ENCODE measurements at places on chromosomes 1 and 21. TPM values are rescaled to one million over a fixed set of nuclear protein-coding genes. Genes with fewer than 3 reads are reported as not detected.

The LCE3D gene
- total RNA-seq: not detected

The AIRE gene
- not detected for total RNA-seq

The OR2L3 gene
- total RNA-seq: not detected

The OR2L13 gene
- not detected for total RNA-seq

The ZBTB21 gene
- 7.1 TPM for total RNA-seq

The WLS gene
- total RNA-seq: 18.6 TPM

The PRAMEF5 gene
- not detected for total RNA-seq

The HORMAD1 gene
- total RNA-seq: not detected

The CRNN gene
- total RNA-seq: not detected

The PLCH2 gene
- total RNA-seq: not detected

The ETV3L gene
- total RNA-seq: not detected

The SERINC2 gene
- 10.4 TPM for total RNA-seq

The PLPP3 gene
- total RNA-seq: 17.5 TPM

The CA14 gene
- total RNA-seq: not detected

DNA sequence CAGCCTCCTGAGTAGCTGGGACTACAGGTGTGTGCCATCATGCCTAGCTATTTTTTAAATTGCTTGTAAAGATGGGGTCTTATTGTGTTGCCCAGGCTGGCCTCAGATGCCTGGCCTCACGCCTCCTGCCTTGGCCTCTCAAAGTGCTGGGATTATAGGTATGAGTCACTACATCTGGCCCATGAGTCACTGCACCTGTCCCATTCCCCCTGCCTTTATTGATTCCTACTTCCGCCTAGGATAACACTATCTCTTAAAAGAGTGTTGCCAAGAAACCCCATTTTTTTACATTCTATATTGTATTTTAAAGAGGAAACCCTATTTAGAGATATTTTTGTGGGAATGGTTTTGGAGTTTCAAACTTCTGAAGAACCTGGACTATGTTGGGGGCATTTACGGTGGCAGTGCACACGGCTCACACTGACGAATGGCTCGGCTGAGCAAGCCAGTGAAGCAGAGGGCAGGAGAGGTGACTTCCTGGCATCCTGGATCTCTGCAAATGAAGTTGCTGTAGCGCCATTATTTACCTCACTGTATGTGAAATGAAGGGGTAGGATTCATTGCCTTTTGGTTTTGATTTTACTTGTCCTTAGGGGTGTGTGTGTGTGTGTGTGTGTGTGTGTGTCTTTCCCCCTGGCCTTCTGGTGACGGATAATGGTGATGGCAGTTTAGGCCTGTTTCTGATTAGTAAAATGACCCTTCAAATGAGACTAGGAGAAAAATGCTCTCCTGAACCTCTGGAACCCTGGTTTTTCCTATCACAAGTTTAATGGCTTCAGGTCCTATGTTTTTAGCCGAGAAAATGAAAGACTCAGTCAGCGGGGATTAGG lies 22.5 kb downstream of the KIF26B start:
- no peak for DNase-seq

DNA sequence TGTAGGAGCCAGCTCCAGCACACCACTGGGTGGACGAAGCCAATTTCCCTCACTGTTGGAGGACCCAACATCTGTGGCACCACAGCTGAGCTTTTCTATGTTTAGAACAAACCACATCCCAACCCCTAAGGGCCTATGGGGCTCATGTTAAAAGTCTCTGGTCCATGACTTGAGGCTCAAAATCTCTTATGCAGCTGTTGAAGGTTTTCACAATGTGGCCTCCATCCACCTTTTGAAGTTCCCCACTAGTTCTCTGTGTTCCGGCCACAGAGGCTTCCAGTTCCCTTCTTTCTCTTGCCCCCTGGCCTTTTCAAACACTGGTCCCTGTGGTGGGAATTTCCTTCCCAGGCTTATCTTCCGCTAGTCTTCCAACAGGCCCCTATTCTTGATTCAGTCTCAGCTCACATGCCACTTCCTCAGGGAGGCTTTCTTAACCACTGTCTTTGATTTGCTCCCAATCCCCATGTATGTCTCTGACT lies 3.9 kb upstream of the IFNLR1 start:
- no peak for DNase-seq

GRCh38 chr1:2386636-2387611 lies 4.4 kb downstream of the MORN1 start:
- DNase-seq: no peak

GRCh38 chr1:47580451-47580995 lies 142.7 kb downstream of the FOXD2 start:
- no peak for DNase-seq

DNA sequence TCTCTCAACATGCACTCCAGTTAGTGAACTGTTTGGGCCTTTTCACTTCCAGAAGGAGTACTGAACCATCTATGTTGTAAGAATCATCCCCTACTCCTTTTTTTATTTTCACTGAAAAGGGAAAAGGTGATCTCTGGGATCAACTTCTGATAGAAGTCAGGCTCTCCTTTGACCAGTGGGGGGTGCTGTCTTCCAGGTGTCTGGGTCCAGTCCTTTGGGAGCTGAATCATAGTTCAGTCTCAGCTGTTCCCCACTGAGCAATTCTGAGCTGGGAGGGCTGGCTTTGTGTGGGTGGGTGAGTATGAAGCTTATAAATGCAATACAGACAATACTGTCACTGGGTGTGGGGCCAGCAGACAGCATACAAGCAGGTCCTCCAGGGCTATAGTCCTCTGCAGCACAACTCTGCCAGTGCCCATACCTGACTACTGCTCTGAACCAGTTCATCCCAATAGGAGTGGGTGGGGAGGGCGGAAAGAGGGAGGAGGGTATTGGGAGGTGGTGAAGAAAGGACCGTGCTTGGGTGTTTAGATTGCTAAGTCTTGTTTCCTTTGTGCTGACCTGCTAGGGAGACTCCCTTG lies 12.5 kb upstream of the SARS1 start:
- DNase-seq: peak; percentile 76

DNA sequence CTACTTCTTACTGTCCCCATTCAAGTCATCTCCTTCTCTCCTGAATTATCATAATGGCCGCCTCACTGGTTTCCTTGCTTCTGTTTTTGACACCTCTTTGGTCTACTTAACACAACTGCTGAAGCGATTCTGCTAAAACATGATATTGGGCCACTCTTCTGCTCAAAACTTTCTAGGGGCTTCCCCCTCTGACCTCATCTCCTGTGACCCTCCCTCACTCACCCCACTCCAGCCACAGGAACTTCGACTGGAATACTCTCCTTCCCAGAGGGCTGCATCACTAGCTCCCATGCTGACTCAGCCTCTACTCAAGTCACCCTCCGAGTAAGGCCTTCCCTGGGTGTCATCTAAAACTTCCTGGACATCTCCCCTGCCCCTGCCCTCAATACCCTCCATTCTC lies 35.7 kb downstream of the NRIP1 start:
- no peak for DNase-seq

- DNase-seq: no peak
Observed at GRCh38 chr1:226736001-226736907, 2.8 kb downstream of the ITPKB start.

- no peak for DNase-seq
Observed at GRCh38 chr1:117110774-117111173, 10.8 kb downstream of the TRIM45 start.

DNA sequence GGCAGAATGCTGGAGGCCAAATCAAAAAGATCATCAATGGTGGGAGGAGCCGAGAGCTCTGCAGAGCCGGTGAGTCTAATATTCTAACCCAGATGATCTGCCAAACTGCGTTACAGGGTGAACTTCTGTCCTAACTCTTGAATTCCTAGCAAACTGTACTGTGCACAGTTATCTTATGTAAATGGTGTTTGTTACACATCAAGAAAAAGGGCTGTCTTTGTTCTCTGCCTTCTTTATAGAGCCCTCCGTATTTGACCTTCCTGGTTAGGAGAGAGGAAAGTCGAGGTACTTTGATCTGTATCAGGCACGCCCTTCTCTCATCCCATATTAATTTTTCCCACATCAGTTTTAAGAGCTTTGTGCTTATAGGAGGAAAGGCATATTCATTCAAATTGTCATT lies 37.6 kb downstream of the MT1HL1 start:
- DNase-seq: no peak

- no peak for DNase-seq
Observed at GRCh38 chr1:179969962-179970361, 15.4 kb downstream of the CEP350 start.

DNA sequence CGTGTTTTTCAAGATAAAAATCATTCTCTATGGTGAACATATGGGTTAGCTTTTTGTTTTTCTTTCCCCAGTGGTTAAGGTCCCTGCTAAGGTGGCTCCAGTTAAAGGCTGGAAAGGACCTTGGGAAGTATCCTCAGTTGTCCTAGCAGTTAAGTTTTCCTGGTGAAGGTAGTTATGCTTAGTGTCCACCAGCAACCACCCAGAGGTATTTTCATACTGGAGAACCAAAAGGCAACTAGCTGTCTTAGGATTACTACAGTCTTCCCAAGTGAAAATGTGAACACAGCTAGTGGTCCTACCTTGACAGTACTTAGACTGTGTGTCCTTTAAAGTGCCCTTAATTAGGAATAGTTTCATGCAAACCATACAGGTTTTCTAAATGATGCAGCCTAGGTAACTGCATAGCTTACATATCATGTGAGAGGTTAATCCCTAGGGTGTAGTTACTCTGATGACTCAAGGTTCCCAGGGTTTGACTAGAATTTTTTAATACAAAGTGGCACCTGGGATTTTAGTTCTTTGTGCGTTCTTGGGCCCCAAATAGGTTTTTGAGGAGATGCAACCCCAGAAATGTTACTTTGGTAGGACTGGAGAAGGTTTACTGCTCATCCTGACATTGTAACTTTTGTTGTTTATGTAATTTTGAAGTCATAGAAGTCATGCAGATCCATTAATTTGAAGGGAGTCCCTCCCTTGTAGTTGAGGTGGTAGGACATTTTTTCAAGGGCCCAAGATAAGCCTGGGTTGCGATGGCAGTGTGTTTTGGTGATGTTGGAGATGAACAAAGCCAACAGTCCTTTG lies 36.5 kb downstream of the YY1AP1 start:
- DNase-seq: no peak

DNA sequence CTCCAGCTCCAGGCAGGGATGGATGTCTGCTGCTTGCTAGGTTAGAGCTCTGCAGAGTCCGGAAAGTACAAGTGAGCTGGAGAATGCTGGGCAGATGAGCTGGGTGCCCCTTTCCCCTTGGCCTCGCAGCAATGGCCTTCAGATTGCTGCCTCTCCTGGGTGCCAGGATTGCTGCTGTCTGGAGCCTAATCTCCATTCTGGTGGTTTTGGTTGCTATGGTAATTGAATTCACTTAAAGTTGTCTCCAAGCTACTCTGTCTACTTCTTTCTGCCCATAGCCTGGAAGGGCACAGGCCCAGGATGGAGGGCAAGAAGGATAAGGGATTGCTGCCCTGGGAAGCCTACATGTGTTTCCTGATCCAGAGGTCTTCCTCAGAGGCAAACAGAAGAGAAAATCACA lies 14.6 kb upstream of the KCND3 start:
- DNase-seq: no peak

DNA sequence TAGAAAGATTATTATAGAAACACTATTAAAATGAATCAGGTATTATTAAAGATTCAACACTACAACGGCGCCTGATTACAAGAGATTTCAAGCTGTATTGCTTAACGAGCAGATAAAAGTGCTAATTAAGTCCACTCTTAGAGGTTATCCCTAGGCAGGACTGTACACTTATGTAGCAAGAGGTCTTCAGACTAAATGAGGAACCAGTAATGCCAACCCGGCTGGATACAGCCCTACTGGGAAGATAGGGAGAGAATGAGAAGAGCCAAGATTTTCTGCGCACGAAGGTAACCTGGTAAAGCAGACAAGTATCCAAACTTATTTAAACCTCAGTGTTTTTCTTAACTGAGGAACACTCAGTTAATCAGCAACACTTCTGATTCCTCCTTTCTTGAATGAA lies 115.7 kb upstream of the HIVEP3 start:
- no peak for DNase-seq

- no peak for DNase-seq
Observed at GRCh38 chr1:173002891-173003838, 47.6 kb downstream of the TNFSF18 start.

- no peak for DNase-seq
Observed at GRCh38 chr1:116126281-116126680, 15.1 kb downstream of the MAB21L3 start.

DNA sequence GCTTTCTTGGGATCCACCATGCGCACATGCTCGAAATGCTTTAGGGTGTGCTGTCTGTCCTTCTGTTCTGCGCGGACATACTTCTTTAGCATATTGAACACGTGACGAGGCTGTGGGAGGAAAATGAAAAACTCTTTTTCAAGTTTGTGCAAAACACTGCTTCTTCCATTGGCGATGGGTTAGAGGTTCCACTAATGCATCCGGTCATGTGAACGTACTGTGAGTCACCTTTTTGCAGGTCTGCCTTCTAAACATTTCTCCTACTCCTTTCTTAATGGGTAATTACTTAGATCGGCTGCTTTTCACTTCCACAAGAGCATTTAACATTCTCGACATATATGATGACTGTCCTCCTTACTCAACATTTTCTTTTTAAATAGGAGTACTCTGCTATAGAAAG lies 214.9 kb downstream of the APP start:
- DNase-seq: no peak

DNA sequence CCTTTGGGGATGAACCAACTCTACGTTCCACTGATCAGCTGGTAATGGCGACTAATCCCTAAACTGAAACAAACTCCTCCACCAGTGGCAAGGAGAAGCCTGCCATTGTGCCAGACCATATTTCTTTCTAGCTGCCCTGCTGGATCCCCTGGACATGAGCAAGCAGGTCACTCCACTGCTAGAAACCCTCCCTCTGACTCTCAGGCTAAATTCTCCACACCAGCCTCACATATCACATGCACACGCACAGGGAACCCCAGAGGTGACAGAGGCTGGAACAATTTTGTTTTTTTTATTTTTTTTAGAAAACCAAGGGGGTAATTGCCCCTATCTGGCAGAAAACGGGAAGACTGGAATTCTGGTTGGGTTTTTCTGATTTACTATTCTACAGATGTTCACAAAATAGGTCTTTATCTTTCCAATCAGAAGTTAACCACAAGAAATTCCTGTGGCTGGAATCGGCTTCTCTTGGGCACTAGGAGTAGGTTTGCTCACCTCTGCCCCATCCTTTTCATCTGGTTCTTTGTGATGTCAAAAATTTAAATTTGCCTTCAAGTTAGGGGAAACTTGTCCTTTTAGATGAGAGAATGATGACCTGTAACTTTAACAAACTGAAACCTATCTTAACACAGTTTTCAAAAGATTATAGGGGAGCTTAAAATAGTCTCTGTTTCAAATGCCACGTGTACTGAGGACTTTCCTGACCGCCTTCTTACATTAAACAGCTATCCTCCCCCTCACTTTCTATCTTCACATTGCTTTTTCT lies 258.1 kb downstream of the SDCCAG8 start:
- peak; percentile 76 for DNase-seq

GRCh38 chr21:34817821-34818661 lies 149.2 kb downstream of the CLIC6 start:
- DNase-seq: peak; percentile 35

- DNase-seq: no peak
Observed at GRCh38 chr1:236287757-236288619, 6.2 kb upstream of the ERO1B start.

GRCh38 chr1:15622712-15623373 lies 5.6 kb downstream of the DDI2 start:
- no peak for DNase-seq

All from SJSA1 (cell line).